ENCODE measurements at places on chromosomes 5 and 9.

- no peak for DNase-seq
Observed at GRCh38 chr9:30015073-30015472, 2369.4 kb upstream of the ACO1 start.

DNA sequence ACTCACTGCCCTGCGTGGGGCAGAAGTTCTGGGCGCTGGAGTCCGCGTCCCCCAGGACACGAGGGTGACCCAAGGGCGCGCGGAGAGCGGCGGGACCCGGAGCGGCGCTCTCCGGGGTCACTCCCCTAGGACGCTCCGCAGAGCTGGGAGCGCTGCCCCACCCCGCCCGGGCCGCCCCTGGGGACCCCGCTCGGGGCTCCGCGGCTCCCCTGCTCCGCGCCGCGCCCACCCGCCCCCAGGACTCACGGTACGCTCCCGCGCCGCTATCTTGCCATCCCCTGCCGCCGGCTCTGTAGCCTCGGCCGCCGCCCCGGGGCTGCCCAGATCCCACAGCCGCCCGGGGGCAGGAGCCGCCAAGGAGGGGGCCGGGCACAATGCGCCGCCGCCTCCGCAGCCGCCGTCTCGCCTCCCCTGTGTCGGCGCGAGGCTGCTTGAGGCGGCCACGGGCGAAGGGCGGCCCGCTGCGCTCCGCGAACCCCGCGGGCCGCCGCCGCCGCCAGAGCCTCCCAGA lies 303 bp downstream of the LIFR start:
- no peak for DNase-seq

DNA sequence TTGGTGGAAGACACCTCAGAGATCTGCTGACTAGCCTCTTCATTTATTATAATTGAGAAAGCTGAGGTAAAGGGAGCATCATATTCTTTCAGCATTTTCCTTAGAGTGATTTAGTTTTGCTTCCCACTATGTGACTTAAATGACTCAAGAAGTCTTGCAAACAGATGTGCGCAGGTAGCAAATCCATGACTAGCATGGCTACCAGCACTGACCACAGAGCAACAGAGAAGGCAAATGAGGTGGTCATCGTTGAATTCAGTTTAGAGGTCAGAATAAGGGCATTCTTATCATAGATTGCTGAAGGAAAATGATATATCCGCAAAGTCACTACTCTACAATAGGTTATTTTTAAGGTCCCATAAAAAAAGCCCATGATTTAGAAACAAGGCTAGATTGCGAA lies 162.2 kb downstream of the PIK3R1 start:
- DNase-seq: no peak

- no peak for DNase-seq
Observed at GRCh38 chr9:93824386-93825294, 130.5 kb downstream of the BARX1 start.

- DNase-seq: no peak
Observed at GRCh38 chr9:123472862-123473614, 117.0 kb downstream of the CRB2 start.

DNA sequence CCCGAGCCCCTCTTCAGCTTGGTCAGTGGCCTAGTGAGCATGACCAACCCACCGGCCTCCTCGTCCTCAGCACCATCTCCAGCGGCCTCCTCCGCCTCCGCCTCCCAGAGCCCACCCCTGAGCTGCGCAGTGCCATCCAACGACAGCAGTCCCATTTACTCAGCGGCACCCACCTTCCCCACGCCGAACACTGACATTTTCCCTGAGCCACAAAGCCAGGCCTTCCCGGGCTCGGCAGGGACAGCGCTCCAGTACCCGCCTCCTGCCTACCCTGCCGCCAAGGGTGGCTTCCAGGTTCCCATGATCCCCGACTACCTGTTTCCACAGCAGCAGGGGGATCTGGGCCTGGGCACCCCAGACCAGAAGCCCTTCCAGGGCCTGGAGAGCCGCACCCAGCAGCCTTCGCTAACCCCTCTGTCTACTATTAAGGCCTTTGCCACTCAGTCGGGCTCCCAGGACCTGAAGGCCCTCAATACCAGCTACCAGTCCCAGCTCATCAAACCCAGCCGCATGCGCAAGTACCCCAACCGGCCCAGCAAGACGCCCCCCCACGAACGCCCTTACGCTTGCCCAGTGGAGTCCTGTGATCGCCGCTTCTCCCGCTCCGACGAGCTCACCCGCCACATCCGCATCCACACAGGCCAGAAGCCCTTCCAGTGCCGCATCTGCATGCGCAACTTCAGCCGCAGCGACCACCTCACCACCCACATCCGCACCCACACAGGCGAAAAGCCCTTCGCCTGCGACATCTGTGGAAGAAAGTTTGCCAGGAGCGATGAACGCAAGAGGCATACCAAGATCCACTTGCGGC lies 1.8 kb downstream of the EGR1 start:
- DNase-seq: no peak

DNA sequence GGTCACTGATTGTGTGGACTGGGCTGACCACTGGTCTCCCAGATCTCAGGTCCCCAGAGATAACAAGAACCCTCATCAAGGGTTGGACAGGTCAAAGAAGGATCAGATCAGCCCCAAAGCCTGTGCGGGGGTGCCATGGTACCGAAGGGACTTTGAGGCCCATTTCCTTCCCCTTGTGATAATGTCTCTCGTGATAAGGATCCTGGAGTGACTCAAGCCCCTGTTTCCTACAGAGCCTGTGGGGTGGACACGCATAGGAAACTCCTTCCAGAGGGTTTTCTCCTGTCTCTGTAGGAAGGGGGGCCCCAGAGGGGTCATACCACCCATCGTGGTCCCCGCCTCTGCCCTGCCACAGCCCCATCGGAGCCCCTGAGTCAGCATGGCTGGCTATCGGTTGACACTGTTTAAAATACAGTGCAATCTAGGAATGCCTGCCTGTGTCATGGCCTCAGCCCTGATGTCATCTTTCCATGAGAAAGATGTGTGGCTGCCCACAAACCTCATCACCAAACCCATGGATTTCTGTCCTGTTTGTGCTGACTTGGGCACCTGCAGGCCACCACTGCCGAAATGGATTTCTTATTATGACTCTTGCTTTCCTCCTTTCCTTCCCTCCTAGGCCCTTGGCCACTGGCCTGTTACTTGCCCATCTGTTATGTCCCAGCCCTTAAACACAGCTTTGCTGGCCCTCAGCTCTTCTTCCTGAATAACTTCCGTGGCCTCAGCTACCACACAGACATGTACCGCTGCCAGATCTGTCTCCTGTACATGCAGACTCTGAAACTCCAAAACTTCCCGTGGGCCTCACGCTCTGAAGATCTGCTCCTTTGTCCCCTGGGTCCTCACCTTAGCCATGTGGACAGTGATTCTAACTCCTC lies 2.9 kb upstream of the CSF2 start:
- peak; percentile 56 for DNase-seq

DNA sequence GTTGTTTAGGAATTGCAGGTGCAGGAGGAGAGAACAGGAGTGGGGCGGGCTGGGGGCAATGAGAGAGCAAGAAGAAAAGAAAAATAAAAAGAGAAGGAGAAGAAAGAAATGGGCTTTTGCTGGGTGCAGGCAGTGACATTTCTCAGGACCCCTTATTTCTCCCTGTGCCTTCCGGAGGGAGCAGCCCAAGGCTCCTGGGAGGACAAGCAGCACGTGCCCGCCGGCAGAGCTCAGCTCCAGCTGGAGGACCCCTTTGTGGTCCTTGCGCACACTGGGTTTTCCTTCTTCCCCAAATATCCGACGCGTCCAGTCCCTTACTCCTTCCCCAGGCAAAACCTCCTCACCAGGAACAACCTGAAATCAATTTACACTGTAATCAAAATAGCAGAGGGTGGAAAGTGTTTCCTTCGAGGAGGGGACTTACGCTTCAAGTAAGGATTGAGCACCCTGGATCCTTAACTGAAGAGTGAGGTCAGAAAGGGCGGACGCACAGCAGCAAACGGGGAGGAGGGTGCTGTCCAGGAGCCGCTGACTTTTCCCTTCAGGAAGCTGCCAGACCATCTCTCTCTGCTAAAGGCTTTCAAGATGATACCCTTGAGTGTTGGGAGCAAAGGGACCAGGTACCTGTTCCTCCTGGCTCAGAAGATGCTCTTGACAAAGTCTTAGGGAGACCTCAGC lies 2.1 kb downstream of the BTNL9 start:
- no peak for DNase-seq

GRCh38 chr9:4490705-4491625 lies 697 bp downstream of the SLC1A1 start:
- DNase-seq: no peak

DNA sequence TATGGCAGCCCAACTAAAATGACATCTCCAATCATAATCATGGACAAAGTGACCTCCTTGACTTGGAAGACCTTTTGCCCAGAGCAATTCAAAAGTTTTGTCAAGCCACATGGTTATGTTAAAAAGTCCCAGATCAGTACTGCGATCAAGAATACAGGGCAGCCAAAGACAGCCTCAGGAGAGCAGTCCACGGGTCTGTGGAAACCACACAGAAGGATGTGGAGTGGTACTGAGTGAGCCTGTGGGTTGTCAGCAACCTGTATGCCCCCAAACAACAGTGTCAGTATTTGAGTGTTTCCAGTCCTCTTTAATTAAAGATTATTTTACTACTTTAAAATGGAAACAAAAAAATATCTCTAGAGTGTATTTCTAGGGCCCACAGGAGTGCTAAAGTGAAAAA lies 345.4 kb upstream of the EFNA5 start:
- DNase-seq: no peak

GRCh38 chr5:52334367-52334766 lies 453.3 kb upstream of the ITGA1 start:
- no peak for DNase-seq

DNA sequence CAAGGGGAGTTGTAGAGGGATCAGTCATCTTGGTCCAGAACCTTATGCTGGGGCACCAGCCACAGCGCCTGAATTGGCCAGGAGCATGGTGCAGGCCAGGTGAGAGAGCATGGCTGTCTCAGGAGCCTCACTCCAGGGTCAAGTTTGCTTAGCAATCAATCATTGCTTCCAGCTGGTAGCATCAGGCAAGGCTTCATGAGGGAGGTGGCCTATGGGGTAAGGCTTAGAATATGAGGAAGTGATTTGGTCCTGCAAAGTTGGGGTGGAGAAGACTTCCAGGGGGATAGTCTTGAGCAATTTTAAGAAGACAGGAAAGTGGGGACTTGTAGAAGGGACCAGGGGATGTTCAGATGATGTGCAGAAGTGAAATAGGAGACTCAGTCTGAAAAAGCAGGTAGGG lies 53.9 kb upstream of the PITX1 start:
- DNase-seq: no peak

DNA sequence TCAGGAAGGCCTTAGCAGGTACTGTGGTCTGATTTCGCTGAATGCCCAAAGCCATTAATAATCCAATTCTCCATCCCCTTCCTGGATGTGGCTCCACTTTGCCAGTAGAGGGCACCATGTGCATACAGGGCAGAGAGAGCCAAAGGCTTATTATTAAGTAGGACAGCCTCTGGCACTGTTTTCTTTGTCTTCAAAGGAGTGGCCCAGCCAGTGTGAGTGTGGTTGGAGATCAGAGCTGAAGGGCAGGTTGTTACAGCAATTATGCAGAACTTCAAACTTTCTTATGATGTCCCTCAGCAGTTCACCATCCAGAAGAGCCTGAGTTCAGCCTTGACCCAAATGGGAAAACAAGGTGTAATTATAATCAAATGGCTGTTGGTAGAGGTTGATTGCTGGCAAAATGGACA lies 38.6 kb upstream of the CEMIP2 start:
- DNase-seq: no peak

- DNase-seq: no peak
Observed at GRCh38 chr9:15423231-15423985, 732 bp downstream of the SNAPC3 start.

GRCh38 chr9:112271466-112272098 lies 61.8 kb downstream of the PTBP3 start:
- no peak for DNase-seq

DNA sequence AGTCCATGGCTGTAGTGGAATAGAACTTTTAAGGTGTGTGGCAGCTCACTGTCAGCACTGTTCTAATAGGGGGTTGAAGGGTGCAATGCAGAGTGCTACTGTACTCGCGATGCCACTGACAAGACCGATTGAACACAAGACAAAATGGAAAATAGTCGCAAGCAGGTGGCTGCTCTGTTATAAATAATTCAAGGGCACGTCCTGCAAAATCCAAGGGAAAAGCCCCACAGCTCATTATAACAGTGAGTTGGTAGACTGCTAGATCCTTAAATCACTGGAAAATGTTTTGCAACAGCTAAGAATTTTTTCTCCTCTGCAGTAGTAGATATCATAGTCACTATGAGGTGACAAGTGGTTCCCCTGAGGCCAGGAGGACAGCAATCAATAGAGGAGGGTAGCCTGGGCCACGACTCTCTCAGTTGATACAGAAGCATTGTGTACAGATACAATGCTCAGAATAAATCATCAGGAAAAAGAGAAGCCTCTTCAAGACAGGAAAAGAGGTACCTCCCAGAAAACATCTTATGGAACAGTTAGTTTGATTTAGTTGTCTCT lies 926.3 kb downstream of the TLE4 start:
- DNase-seq: no peak

- no peak for DNase-seq
Observed at GRCh38 chr5:36570301-36571095, 35.9 kb upstream of the SLC1A3 start.

GRCh38 chr5:120464627-120465435 lies 731 bp downstream of the PRR16 start:
- DNase-seq: no peak

- no peak for DNase-seq
Observed at GRCh38 chr5:146342519-146342881, 3.9 kb downstream of the POU4F3 start.

GRCh38 chr9:107404161-107404560 lies 85.4 kb downstream of the KLF4 start:
- DNase-seq: no peak

DNA sequence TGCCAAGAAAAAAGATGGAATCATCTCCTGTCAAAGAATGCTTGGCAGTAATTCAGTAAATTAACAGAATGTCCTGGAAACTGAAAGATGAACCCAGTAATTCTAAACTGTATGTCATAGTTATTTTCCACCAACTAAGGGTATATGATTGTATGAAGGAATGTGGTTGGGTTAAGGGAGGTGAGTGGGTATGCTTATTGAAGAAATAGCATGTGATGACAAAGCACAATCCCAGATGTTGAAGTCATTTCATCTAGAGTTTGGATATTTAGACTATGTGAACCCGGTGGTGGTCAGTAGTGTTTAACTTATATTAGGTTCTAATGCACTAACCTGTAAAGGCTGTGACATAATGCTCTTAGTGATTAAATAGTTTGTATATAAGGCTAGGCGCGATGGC lies 87.3 kb downstream of the CDKN2A start:
- no peak for DNase-seq

DNA sequence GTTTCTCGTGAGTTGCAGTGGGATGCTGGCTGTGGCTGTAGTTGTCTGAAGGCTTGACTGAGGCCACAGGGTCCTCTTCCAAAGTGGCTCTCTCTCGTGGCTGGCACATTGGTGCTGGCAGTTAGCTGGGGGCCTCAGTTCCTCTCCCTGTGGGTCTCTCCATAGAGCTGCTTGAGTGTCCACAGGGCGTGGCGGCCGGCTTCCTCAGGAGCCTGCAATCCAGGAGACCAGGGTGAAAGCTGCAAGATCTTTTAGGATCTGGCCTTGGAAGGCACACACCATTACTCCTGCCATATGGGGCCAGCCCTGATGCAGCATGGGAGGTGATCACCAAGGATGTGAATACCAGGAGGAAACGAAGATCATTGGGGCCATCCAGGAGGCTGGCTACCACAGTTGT lies 41.1 kb downstream of the ANKRD33B start:
- DNase-seq: no peak
